ENCODE measurements at places on chromosomes 7 and 10.

- DNase-seq, result no peak
These were observed 55.4 kb upstream of the KLF14 start for GRCh38 chr7:130789436-130789835.

GRCh38 chr7:65250697-65251395 is 122.8 kb upstream of the ZNF92 start:
- DNase-seq, result no peak

DNA sequence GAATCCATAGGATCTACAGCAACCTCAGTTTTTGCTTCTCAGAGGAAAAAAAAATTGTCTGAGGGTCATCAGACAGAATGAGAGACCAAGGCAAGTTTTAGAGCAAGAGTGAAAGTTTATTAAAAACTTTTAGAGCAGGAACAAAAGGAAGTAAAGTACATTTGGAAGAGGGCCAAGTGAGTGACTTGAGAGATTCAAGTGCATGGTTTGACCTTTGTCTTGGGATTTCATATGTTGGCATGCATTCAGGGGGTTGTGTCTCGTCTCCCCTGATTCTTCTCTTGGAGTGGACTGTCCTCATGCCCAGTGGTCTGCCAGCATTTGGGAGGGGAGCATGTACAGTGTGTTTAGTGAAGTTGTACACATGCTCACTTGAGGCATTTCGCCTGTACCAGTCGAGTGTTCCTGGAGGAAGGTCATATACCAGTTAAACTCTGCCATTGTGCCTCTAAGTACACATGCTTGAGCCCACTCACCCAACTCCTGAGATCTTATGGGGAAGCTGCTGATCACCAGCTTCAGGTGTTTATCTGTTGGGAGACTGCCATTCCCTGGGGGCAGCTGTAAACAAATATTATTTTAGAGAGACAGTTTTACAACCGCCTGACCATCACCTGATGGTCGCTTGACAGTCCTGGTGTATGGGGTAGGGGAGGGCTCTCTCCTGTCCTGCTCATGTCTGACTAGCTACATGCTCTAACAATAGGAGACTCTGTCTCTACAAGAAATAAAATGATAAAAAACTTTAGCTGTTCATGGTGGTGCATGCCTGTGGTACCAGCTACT is 109.4 kb downstream of the EEPD1 start:
- no peak for DNase-seq

DNA sequence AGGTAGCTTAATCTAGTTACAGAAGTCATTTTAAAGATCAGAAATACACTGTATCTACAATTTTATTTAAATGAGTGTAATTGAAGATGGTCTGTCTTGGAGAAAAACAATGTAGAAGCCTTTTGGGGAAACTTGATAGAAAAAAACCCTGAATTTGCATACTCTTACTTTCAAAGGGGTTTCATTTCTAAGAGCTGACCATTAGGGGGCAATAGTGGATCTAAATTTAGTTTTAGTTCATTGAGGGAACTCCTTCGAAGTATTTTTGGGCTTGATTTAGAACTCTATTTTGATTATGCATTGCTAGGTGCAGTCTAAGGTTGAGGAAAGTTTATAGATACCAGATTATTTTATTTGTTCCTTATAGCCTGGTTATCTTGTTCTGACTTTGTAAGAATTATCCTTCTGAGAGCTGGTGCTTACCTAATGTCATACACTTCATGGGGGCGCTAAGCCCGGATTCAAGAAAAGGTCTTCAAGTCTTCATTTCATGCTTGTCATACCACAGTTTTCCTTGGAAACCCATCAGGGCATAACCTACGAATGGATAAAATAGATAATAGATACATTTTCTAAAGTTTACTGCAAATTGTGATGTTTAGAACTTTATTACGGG is 69.1 kb upstream of the MXI1 start:
- DNase-seq, result peak; percentile 40

DNA sequence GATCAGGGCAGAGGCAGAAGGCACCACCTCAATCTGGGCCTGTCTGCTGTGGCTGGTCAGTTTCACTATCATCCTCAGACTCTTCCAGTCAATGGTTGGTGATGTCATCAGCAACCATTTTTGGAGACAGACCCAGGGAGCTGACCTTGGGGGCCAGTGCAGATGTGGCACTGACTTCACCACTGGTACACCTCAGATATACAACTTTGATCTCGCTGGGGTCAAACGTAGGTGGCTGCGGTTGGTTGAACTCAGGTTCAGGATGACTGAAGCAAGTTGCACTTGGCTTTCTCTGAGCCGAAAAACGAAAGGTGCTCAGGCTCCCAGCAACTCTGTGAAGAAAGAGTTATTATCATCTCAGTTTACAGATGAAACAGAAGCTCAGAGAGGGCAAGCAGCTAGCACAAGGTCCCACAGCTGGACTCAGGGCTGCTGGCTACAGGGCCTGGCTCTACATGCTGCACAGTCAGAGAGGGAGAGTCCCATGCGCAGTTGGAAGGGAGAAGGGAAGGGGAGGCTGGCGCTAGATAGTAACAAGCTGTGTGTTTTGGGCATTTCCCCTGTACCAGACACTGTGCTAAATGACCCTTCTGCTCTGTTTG is 27.2 kb downstream of the ANKRD16 start:
- DNase-seq, result no peak

DNA sequence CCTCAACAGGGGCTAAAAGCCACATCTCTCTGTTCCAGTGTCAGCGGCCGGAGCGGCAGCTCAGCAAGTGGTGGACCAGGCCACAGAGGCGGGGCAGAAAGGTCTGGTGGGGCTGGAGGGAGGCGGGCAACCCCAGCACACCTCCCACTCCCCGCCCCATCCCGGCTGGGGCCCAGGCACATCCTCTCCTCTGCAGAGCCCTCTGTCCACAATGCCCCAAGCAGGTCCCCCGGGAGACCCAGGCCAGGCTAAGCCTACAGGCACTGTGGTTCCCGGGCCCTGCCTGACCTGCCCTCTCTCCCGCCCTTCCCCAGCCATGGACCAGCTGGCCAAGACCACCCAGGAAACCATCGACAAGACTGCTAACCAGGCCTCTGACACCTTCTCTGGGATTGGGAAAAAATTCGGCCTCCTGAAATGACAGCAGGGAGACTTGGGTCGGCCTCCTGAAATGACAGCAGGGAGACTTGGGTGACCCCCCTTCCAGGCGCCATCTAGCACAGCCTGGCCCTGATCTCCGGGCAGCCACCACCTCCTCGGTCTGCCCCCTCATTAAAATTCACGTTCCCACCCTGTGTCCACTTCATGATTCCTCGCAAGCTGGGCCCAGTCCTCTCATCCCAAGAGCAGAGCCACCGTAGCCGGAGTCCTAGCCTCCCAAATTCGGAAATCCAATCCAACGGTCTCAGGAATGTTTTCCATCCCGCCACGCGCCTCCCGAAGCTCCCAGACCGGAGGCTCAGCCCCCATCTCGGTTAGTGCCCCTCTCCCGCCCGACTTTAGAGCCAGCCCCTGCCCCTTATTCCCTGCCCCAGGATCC is 2.1 kb downstream of the ADIRF start:
- no peak for DNase-seq

- no peak for DNase-seq
These were observed 268.4 kb downstream of the TCERG1L start for GRCh38 chr10:131043039-131043691.

- DNase-seq, result no peak
These were observed 2.2 kb upstream of the INSIG1 start for GRCh38 chr7:155295511-155295910.

GRCh38 chr7:131826960-131827359 is 270.5 kb upstream of the PODXL start:
- DNase-seq, result no peak

DNA sequence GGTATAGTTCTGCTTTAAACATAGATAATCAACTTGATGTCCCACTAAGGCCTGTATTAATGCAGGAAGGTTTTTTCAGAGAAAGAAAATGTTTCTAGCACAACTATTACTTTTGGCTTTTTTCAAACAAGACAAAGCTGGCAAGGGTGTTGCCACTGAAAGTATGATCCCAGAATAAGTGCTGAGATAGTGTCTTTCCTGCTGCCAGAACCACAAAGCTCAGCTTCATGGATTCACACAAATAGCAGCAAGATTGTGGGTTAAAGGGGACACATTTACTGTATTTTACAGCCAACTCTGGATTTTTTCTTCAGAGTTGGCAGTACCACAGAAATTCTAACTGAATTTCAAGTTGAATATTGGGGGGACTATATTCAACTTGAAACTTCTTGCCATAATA is 4.3 kb downstream of the NCOA4 start:
- DNase-seq, result no peak

DNA sequence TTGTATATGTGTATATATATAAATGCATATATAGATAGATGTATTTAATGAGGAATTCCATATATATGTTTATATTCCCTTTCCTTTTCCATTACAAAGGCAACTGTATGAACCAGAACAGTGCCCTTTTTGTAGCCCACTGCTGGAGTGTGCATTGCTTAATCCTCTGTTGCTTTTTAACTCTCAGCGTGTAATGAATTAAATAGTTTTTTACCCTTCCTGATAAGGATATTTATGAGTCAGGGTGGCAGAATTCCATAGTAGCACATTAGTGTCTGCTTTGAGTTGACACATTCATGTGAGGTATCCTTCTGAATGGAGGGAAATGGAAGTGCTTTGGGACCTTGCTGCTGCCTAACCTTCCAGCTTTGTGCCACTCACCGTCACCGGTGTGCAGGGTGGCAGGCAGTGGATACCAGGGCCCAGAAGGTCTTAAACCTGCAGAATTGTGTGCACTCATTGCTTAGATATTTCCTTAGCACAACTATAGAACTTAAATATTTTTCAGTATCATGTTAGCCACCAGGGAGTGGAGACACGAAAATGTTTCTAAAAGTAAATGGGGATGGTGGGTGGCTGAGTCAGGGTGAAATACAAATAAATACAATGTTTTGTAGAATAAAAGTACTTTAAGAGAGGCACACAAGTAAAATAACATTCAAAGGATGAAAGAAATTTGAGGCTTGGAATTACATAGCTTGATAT is 117.9 kb downstream of the SND1 start:
- no peak for DNase-seq

DNA sequence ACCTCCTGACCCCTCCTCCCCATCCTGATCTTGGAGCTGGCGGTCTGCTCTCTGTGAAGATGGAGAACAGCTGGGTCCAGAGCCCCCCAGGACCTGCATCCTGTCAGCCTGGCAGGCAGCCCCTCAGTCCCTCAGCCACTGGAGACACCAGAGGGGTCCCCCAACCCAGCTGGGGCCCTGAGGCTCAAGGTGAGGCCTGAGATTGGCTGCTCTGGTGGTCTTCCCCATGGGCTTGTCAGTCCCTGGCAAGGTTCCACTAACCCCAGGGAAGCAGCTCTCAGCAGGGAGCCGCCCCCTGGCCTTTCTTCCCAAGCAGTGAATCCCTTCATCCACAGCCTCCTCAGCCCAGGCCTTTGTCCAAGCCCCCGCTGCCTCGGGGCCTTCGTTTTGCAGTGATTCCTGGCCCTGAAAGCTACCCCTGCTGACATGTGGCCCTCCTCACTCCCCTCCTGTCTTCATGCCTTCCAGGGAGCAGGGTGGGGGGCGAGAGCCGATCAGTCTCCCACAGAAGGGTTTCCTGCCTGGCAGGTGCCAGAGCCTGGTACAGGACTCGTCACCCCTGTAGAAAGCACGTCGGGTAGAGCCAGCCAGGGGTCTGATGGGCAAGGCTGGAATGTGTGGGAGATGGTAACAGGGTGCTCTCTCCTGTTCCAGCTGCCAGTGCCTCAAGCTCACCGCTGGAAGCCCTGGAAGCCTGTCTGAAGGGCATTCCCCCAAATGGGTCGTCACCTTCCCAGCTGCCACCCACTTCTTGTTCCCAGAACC is 48.5 kb downstream of the ZNF467 start:
- no peak for DNase-seq

DNA sequence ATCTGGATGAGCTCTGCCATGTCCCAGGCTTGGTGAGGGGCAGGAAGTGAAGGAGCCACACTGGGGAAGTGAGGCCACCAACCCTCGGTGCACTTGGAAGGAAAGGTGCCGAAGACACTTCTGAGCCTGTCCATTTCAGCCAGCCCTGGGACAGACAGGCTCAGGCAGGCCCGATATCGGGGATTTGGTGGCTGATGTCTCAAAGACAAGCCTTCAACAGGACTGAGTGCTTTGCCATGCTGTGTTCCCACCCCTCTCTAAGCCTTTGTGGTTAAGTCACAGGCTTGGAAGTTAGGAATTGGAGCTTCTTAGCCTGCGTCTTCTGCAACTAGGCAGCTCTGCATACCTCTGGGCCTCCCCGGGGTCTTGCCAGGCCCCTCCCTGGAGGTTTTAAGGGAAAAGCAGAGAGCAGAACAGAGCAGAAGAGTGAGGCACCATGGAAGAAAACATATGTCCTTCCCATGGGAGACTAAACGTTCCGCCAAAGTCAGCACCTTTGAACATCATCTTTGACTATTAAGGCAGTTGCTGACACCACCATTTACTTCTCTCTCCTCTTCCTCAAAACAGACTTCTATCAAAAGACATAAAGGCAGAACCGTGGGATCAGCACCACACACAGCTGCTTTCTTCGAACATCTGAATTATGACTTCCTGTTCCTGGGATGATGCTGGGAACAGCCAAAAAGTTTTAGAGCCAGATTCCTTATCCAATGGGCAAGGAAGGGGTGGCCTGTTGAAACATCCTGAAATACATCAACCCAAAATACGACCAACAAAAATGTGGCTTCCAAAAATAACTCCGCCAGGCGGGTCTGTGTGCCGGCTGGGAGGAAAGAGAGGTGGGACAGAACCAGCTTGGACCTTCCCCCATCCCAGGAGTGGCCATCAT is 71.8 kb downstream of the AFAP1L2 start:
- DNase-seq, result no peak

DNA sequence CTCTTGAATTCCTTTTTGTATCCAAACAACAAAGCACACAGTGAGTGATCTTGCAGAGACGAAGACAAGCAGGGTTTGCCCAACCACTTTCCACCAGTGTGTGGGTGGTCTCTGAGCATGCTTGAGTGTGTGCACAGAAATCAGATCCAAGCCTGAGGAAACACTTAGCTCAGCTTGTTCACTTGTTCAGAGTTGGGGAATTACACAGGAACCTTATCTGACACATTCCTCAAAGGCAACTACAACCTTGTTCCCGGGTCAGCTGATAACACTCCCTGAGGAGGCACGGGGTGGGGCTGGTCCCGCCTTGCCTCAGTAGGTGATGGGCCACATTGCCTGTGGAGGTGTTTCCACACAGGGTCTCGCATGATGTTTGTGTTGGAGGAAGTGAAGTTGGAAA is 216.9 kb downstream of the DYNC1I1 start:
- no peak for DNase-seq

DNA sequence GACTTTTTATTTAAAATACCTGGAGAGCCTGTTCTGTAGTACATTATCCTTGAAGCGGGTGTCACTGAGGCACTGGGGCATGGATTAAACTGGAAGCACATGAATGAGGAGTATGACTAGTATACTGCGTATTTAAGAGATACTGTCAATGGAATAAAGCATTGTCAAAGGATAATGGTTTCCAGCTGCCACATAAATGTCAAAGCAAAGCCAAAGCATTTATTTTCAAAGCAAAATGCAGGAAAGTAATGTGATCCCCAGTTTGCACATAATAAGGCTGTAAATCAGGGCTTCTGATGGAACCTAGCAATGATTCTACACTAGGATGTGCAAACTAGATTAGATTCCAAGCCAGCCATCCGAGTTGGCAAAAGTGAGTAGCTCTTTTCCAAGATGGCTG is 240.1 kb downstream of the POU6F2 start:
- DNase-seq, result no peak
